Esophagus (tissue), 2 donors: ENCODE measurements at places on chromosomes 13 and 19. TPM values are rescaled to one million over a fixed set of nuclear protein-coding genes. Genes with fewer than 3 reads are reported as not detected.

The ICAM5 gene
- polyA plus RNA-seq: 0.27 TPM

The SPC24 gene
- polyA plus RNA-seq: 3.7 TPM

The KLK12 gene
- 12.4 TPM for polyA plus RNA-seq

The PCCA gene
- polyA plus RNA-seq: 15.2 TPM

The AMH gene
- 0.55 TPM for polyA plus RNA-seq

The PTH2 gene
- not detected for polyA plus RNA-seq

The SPRYD7 gene
- polyA plus RNA-seq: 8.2 TPM

The ZNF541 gene
- 0.06 TPM for polyA plus RNA-seq

The FSD1 gene
- polyA plus RNA-seq: 0.19 TPM

The RDH8 gene
- polyA plus RNA-seq: not detected
